ENCODE measurements at places on chromosomes 6 and 20.

DNA sequence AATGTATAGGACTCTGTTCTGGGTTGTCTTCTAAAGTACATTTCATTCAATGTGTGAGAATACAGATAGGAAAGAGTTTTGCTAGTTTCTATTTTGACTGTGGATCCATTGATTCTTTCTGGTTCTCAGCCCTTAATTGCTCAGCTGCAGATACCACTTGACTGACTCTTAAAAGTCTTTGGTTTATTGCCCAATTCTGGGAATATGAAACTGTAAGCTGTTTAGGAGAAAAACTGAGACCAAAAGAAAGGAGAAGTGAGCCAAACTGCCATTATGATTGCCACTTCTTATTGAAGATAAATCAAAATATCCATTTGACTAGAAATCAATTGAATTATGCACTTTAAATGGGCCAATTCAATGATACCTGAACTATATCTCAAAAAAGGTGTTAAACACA is 211.4 kb downstream of the ESR1 start:
- DNase-seq, result no peak

- no peak for DNase-seq
Measured at GRCh38 chr6:109799664-109800063, 108.6 kb downstream of the FIG4 start.

- no peak for DNase-seq
Measured at GRCh38 chr6:41186031-41186562, 14.9 kb downstream of the TREML2 start.

GRCh38 chr6:35919085-35919826 is 1.6 kb downstream of the SRPK1 start:
- DNase-seq, result no peak

DNA sequence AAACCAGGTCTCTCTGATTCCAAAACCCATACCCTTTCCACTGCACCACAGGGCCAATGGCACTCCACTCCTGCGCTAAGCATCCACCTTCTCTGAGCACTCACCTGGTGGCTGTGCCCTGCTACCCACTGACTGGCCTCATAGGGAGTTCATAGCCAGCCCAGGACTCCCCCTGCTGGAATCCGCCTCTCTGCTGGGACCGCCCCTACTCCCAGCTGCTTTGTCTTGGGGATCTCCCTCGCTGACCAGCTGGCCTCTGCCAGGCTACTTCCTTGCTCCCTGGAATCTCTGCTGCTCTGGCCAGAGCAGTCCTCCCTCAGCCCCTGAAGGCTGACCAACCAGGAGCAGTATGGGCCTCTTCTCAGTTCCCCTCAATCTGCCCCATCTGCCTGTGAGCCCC is 129.7 kb downstream of the FAXC start:
- DNase-seq, result no peak

DNA sequence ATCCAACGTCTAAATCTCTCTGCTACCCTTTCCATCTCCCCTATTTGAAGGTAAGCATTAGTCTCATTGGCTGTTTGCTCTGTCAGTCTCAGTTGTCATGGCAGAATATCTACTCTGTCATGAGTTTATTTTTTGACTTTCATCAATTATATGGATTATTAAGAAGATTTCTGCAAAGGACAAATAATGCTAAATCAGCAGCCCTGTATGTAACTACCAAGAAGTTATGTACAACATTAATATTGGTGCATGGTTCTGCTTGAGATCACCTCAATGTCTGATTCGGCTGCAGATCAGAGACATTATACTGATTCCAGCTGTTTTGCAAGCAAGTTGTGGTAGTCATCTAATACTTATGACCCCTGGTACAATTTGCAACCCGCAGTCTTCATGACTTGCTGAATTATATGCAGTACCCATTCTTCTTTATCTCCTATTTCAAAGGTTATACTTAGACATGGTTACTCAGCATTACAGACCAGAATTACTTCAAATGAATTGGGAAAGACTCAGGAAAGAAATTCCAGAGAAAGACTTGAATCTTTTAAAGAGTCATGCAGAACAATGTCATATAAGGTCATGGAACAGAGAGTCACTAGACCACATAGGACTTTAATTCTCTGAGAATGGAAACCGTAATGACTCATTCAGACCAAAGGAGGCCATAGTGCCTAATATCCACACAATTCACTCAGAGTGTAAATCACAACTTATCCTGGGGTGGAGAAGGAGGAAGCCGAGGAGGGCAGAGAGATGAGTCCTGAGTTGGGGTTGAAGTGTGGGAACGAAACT is 201.4 kb downstream of the IBTK start:
- DNase-seq, result no peak

DNA sequence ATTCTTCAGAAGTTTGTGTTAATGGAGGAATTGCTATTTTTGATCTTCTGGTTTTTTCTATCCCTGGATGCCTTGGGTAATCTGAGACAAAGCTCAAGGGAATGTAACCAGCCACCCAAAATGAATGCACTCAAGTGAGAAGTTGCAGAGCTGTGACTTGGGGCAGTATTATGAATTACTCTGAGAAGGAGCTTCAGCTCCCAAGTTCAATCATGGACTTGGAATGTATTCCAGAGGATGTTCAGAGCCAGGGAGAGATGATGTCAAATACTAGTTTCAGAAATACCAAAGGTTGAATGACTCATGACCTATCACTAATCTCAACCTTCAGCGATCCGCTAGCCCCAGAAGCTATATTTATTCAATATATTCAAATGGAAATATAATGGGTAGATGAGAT is 375.2 kb upstream of the PLCB4 start:
- no peak for DNase-seq

- no peak for DNase-seq
Measured at GRCh38 chr6:150033207-150033771, 8.0 kb upstream of the RAET1L start.

GRCh38 chr6:14036911-14037310 is 80.7 kb upstream of the CD83 start:
- no peak for DNase-seq

DNA sequence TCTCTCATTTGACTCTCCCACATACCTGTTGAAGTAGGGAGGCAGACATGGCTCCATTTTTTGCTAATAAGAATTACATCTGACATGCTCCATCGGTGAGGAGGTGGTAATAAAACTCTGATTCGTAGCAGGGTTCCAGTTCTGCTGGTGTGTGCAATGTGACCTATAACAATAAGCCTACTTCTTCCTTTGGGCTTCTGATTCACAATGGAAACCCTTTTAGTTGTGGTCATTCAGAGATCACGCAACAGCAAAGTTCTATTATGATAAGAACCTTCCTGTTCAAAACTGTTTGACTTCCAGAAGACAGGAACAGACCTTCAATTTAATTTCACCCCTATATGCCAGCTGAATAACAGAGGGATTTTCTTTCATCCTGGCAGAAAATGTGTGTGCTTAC is 31.4 kb upstream of the GSTA4 start:
- no peak for DNase-seq

DNA sequence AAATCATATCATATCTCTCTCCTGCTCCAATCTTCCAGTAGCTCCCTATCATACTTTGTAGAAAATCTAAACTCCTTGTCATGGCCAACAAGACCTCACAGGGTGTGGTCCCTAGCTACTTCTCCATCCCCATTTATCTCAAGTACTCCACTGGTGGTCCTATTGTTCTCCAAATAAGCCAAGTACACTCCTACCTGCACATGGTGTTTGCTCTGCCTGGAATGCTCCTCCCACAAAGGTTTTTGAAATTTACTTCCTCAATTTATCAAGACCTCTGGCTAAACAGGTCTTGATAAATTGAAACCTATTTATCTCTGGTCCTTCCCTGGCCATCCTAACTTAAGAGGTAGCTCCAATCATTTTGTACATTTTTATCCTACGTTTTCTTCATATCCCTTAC is 12.1 kb downstream of the TMX4 start:
- no peak for DNase-seq

GRCh38 chr6:82872185-82872584 is 193.5 kb downstream of the UBE3D start:
- DNase-seq, result no peak

DNA sequence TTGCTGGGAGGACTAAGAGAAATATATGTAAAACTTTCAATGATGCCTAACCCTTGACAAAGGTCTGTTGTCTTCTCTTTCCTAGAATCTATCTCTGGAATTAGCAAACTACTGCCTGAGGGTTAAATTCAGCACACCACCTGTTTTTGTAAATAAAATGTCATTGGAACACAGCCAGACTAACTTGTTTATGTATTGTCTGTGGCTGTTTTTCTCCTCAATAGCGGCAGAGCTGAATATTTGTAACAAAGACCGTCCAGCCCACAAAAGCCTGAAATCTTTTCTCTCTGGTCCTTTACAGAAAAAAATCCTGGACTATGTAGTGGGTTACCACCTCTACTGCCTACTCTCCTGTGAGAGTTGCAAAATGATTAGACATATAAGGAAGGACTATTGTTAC is 33.3 kb upstream of the SYNDIG1 start:
- no peak for DNase-seq

GRCh38 chr20:32314768-32315167 is 37.3 kb downstream of the KIF3B start:
- no peak for DNase-seq

- no peak for DNase-seq
Measured at GRCh38 chr20:6636209-6637159, 131.0 kb upstream of the BMP2 start.

DNA sequence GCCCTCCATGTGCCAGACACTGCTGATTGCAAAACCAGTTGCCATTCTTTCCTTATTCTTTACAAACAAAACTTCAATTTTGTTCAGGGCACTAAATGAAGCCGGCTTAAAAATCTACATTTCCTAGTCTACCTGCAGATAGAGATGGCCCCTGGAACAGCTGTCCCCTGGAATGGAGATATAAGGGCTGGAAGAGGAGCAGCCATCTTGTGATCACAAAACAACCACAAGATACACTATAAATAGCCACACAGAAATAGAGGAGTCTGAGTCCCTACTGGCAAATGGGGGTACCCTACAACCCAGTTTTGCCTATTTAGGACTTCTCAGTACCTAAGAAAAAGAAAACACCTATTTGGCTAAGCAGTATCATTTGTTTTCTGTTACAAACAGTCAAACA is 115.9 kb upstream of the BEND6 start:
- no peak for DNase-seq

GRCh38 chr20:18094191-18094590 is 36.5 kb upstream of the OVOL2 start:
- no peak for DNase-seq
